ENCODE measurements at places on chromosomes 2 and 18. TPM values are rescaled to one million over a fixed set of nuclear protein-coding genes. Genes with fewer than 3 reads are reported as not detected.

OTOS gene
- not detected for polyA plus RNA-seq

GRCh38 chr2:231356466-231356844, 39.1 kb upstream of the B3GNT7 start:
- no peak overlapping the region for H3K4me3 ChIP-seq
- no peak overlapping the region for H3K27ac ChIP-seq
- peaks cover 9% of the 10 kb centered on the region for H3K36me3 ChIP-seq
- peaks cover 8% of the 10 kb centered on the region for H3K4me1 ChIP-seq

TDRD15 gene
- polyA plus RNA-seq = not detected

DNA sequence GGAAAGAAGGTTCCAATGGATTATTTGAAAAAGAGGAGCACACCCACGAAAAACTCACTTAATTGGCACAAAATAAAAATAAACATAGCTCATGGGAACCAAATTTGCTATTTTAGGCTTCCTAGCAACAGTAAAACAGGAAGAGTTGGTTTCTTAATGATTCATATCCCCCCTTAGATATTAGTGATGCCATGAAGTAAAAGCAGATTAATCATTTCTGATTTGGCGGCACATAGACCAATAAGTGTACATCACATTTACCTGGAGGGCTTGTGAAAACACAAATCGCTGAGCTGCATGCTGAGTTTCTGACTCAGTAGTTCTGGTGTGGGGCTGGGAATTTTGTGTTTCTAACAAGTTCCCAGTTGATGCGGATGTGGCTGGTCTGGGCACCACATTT, 260.4 kb downstream of the SLC4A3 start:
- H3K36me3 ChIP-seq = no peaks in the 10 kb centered on the region
- no peak for DNase-seq
- H3K27ac ChIP-seq = no peak overlapping the region
- no peaks in the 10 kb centered on the region for H3K27me3 ChIP-seq

- peaks cover 76% of the 10 kb centered on the region for H3K36me3 ChIP-seq
- H3K4me3 ChIP-seq = peak within 1 kb of the TSS; percentile 21
- H3K4me1 ChIP-seq = peaks cover 9% of the 10 kb centered on the region
- H3K27me3 ChIP-seq = no peaks in the 10 kb centered on the region
Measured at GRCh38 chr2:27441958-27442919, at the start of gene KRTCAP3. TSS of gene KRTCAP3 (plus strand) at chr2:27442381. CDS start at chr2:27442413, 32 bp downstream.

ZBTB7C gene
- polyA plus RNA-seq = 2.7 TPM

DNA sequence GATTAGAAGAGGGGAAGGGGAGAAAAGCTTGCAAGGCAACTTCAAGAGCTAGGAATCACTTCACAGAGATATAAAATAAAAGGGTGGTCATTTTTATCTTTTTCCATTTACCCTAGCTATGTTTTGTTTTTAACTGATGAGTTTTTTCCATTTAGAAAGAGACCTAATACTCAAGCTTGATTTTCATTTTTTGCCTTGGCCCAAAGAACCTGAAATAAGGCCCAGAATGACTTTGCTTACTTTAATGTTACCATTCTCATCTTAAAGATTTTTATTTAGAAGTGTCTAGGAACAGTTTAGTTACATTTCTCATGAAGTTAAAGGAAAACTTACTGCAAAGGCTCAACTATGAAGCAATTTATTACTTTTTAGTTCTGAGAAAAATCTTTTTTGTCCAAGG, 276.3 kb upstream of the ZSWIM2 start:
- no peak overlapping the region for H3K4me3 ChIP-seq
- no peak for DNase-seq
- H3K27me3 ChIP-seq = no peaks in the 10 kb centered on the region
- no peaks in the 10 kb centered on the region for H3K36me3 ChIP-seq

NEU2 gene
- polyA plus RNA-seq = not detected
